Effector memory CD8-positive, alpha-beta T cell (primary cell): ENCODE measurements at places on chromosomes 12 and 14.

DNA sequence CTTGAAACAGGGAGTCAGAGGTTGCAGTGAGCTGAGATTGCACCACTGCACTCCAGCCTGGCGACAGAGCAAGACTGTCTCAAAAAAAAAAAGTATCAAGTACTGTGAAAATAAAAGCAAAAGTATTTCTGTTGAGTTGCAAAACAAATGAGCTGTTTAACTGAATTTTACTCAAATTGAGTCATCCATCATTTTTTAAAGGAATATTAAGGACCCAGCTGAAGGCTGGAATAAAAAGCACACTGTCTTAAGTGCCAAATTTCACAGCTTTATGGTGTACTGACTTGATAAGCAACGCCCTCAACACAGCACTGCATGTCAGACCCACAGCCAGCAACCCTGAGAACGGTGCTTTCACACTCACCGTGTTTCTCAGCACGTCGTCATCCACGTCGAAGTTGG is 57.9 kb downstream of the AMN start:
- no peak for DNase-seq

DNA sequence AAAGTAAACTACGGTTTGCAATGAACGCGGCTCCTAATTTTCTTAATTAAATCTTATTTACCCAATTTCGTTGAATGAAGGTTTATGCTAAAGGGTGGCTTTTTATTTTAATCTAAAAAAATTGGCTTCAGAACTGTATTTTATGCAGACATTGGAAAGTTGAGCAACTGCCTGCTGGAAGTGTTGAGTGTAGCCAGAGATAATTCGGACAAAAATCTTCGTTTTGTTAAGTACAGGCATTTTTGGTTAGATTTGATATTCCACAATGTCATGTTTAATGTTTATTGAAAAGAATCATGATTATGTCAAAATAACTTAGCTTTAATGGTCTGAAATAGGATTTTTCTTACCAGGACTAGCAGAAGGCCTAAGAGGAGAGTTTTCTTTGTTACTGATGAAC is 875 bp downstream of the IRAK3 start:
- no peak for DNase-seq

DNA sequence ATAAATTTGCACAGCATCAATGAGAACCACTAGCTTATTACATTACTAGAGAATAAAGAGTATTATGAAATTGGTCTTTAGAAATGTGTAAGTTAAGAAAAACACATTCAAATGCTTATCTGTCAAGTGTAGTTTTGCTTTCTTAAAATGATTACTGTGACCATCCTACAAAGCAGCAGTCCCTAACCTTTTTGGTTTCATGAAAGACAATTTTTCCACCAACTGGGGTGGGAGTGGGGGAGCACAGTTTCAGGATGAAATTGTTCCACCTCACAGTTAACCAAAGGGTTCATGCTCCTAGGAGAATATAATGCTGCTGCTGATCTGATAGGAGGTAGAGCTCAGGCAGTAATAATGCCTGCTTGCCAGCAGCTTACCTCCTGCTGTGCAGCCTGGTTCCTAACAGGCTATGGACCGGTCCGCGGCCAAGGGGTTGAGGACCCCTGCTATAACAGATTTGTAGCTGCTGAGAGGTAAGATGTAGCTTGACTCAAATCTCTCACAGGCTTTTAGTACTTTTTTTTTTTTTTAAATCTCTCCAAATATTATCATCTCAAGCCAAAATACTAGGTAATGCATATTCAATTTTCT is 45.4 kb downstream of the PPP4R3A start:
- no peak for DNase-seq

GRCh38 chr14:52547027-52547426 is 5.3 kb downstream of the TXNDC16 start:
- DNase-seq, result no peak

- DNase-seq, result no peak
Observed at GRCh38 chr12:16175840-16176239, 101.6 kb downstream of the SLC15A5 start.

DNA sequence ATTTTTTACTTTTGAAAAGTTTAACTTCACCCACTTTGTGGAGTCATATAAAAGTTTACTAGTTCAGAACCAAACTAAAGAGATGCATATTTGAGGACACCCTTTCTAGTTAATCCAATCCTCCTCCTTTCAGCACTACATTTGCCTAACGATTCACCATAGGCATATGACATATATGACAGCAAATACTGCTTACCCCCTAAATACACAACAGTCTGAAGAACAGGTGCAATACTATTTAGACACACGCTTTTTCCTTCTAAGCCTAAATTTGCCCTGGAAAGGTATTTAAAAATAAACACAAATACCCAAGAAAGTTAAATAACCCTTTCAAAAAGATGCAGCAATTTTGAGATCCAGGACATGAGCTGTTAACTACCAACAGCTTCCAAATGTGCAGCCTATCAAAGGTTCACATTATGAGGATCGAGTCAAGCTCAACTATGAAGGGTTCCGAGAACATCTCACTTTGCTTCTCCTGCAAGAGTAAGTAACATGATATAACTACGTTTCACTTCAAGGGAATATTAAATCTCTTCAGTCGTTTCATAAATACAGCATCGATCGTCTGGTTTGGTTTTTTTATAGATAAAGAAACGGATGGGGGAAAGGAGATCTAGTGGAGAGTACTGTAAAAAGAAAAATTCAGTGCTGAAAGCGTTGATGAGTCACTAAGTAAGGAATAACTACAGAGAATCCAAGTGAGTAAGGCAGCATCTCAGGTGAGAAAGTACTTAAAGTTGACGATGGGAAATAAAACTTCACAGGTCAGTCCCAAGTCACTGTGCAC is 677 bp upstream of the AP4S1 start:
- no peak for DNase-seq

- DNase-seq, result peak; percentile 30
Observed at GRCh38 chr14:52352061-52352491, 38.0 kb downstream of the PTGER2 start.

GRCh38 chr14:104280902-104281767 is 142.7 kb downstream of the KIF26A start:
- DNase-seq, result no peak

GRCh38 chr14:105067140-105067968 is 2.1 kb upstream of the GPR132 start:
- no peak for DNase-seq

DNA sequence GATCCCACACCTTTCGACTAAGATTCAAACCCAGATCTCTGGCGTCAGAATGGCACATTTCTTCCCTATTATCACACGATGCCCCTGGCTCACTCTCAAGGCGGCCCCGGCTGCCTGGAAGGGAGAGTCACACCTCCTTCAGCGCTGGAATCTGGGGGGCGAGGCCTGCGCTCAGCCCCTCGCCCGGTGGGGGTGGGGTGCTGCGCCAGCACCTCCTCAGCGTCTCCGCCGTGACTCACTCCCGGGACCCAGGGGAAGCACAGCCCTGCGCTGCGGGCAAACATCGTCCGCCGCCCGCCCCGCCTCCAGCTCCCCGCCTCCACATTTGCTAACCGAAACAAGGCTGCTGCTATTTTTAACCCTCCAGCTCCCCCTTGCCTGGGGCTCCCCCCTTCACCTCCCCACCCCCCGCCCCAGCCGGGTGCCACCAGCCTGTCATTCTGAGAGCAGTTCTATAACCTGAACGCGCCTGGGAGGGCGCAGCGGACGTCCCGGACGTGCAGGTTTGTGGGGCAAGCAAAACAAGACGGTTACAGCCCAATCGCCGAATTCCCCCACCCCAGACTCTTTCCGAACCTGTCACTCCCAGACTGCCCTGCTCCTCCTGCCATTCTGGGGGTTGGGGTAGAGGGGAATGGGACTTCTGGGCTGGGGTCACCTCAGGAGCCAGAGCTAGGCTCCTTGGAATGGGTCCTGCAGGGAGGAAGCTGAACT is 6.7 kb downstream of the HDAC7 start:
- peak; percentile 71 for DNase-seq

GRCh38 chr12:59431266-59431665 is 164.6 kb upstream of the SLC16A7 start:
- no peak for DNase-seq

- no peak for DNase-seq
Observed at GRCh38 chr12:92739113-92739512, 36.3 kb downstream of the PLEKHG7 start.

- no peak for DNase-seq
Observed at GRCh38 chr12:74539765-74540526, 2.3 kb downstream of the ATXN7L3B start.

- DNase-seq, result no peak
Observed at GRCh38 chr12:68376901-68377300, 44.7 kb upstream of the MDM1 start.

DNA sequence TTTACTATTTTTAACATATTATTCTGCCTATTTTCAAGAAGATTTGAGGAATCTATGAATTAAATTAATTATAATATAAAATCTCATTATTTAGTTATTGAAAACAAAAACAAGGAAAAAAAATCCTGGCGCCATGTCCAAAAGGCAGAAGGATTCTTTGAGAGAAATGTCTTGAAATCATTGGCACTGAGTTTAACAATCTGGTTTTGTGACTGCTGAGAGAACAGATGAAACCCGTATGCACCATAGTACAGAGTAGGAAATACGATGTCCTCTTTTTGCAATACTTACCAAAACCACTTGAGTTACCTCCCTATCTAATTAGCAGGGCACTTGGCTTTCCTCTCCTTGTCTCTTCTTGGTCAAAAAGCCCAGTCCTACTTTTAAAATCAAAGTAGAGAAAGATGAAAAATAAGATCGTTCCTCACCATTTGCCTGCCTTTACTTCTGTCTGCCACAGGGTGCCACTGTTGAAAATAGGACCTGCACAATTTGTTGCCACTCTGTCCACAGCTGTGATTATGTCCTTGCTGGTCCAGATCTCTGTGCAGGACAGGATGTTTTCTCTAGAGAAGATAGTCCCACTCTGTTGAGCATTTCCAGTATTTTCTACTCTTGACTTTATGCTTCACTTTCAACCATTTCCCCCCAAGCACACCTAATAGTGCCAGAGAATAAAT is 179.7 kb downstream of the PDZRN4 start:
- no peak for DNase-seq

DNA sequence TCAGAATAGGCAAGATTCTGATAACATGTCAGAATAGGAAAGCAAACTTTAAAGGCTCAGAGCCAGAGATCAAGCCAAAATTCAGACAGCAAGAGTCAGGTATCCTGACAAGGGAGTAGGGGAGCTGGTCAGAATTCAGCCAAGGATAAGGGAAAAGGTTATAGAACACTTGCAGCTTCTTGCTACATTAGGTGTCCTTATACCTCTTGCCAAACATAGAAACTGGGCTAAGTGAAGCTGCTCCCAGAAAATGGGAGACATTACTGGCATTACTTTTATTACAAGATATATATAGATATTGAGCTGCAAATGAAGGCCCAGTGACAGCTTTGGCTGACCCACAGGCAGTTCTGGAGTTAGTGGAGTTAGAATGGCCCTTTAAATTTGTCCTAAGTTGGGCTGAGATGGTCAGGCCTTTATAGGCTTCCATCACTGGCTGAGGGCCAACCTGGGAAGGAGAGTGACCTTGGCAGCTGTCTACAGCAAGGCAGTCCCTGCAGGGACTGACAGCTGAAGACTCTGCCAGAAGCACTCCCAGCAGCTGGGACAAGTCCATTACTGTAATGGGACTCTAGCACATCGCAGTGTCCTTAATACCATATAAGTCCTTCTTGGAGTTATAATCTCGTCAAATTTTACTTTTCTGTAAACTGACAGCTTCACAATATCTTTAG is 83.0 kb downstream of the LRRC9 start:
- DNase-seq, result no peak

GRCh38 chr12:13365748-13366366 is 169.3 kb downstream of the EMP1 start:
- no peak for DNase-seq

DNA sequence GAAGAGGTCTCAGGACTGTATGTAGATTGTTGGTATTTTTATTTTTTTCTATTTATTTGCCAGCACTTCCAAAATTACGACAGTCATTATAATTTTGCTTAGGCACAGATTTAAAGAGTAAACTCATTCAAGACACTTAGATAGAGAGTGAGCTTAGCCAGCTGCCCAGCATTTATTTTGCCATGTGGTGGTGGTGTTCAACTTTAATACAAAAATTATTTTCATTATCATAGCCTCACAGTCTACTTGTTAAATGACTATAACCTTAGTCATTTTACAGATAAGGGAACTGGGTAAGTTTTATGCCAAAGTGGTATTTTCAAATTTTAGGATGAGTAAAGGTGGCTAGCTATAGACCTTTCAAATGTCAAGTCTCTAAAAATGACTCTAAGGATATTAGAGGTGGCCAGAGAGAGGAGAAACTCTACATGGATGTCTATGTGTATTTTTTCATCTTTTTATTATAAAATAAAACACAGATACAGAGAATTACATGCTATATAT is 66.7 kb downstream of the LRRC9 start:
- DNase-seq, result no peak

DNA sequence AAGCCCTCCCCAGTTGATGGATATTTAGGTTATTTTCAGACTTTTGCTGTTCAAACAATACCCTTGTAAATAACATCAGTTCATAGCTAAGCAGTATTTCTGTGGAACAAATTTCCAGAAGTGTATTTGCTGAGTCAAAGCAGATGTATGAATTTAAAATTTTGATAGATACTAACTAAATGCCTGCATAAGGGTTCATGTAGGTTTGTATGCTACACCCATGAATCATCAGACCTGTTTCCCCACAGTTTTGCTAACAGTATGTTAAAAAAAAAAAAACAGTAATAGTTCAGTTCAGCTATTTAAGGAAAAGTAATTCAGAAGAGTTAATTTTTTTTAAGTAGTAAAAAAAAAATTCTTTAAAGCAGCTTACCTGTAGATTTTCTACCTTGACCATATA is 236.1 kb upstream of the DIO2 start:
- DNase-seq, result no peak

- DNase-seq, result no peak
Observed at GRCh38 chr14:68625366-68626090, 167.3 kb downstream of the ZFP36L1 start.

DNA sequence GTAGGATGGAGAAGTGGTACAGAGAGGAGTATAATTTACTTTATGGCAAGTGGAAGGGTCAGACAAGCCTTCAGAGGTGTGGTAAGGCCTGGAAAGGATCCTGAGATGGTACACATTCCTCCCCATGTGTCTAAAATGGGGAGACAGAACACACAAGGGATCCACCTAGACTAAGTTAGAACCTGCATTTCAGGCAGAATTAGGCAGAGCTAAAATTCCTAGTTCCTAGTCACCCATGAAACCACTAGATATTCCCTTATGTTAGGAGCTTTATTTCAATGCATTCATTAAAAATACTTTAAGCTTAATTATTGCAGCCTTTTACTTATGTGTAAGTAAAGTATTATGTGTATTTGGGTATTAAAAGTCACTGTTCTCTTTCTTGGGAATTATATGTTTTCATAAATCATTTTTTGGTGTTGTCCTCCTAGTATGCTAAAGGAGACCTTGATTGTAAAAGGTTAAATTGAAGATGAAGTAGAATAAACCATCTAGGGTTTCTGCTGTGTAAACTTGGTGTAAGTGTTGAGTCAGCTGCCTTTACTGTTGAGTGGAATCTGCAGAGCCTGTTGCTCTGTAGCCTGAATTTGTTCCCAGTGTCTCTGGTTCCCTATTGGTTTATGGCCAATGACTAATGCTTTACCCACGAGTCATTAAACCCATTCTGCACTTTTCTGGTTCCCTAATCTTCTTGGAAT is 423.2 kb downstream of the ATP23 start:
- DNase-seq, result no peak

GRCh38 chr12:98182821-98183220 is 332.6 kb upstream of the TMPO start:
- DNase-seq, result no peak
